ENCODE measurements at places on chromosomes 1 and 21.

- DNase-seq: peak; percentile 19
Observed at GRCh38 chr1:247332215-247332622, 552 bp upstream of the ZNF496 start.

- DNase-seq: peak; percentile 67
Observed at GRCh38 chr1:155062702-155063411, 683 bp upstream of the EFNA4 start.

DNA sequence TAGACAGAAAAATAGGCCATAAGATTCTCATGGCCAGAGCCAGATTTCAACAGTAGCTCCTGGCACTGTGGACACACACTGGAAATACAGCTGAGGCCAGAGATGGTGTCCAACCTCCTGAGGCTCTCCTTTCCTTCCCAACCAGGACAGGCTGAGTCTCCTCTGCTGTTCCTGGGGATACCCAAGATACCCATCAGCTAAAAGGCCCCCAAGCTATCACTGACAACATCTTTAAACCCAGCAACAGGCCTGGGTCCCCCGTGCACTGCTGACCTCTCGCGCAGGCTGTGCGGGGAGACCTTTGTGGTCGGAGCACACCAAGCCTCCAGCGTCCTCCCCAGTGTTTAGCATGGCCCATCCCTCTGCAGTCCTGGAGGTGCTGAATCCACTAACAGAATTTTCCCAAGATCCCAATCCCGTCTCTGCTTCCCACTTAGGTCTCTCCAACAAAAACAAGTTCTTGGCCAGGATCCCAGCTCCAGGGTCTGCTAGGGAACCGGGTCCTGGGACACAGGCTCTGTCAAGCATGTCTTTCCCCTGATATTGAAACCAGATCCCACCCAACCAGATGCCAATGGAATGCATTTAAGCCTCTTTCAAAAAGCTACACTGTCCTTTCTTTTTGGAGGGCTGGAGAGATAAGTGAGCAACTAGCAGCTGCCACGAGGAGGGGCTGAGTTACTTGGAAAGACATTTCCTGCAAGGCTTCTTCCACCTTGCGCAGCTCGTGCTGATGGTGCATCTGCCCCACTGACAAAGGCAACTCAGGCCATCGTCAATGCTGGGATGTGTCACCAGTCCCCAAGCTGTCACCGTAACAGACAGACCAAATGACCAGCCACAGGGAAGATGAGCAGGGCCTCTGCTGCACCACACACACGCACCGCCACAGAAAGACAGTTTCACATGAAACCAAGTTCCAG, 73.2 kb downstream of the BCAR3 start:
- no peak for DNase-seq

DNA sequence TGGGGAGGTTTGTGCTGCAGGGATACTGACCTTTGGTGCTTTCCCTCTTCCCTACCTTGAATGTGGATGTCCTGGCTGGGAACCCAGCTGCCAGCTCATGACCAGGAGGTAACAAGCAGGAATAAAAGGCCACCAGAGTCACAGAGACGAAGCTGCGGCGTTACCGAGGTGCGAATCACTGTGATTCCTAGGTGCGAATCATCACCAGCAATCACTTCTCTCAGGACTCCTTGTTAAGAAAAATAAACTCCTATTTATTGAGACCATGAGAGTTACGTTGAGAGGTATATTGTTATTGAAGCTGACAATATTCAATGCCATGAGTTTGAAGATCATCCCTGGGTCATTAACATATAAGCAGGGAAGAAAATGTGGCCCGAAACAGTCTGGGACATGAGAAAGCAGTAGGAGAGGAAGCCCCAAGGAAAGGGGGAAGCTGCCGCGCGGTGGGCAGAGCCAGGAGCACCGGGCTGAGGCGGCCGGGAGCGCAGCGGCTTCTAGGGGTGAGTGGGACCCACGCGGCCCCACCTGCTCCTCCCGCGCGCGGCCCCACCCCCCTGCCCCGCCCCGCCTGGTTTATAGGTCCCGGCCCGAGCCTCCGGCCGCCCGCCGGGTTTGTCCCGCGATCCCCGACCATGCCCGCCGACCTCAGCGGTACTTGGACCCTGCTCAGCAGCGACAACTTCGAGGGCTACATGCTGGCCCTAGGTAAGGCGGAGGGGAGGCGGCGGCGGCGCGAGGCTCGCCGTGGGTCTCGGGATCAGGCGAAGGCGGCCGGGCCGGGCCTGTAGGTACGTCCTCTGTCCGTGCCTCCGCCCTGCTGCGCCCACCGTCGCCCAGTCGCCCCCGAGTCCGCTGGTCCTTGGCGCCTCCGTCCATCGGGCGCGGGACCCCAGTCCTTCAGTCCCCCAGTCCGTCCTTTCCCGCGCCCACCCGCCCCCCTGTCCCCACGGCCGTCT, at the start of gene RBP7:
Gene RBP7 (plus strand): TSS at position 605 of the 959 bp plus-strand sequence. CDS start 31 bp downstream, at position 636.
- no peak for DNase-seq

DNA sequence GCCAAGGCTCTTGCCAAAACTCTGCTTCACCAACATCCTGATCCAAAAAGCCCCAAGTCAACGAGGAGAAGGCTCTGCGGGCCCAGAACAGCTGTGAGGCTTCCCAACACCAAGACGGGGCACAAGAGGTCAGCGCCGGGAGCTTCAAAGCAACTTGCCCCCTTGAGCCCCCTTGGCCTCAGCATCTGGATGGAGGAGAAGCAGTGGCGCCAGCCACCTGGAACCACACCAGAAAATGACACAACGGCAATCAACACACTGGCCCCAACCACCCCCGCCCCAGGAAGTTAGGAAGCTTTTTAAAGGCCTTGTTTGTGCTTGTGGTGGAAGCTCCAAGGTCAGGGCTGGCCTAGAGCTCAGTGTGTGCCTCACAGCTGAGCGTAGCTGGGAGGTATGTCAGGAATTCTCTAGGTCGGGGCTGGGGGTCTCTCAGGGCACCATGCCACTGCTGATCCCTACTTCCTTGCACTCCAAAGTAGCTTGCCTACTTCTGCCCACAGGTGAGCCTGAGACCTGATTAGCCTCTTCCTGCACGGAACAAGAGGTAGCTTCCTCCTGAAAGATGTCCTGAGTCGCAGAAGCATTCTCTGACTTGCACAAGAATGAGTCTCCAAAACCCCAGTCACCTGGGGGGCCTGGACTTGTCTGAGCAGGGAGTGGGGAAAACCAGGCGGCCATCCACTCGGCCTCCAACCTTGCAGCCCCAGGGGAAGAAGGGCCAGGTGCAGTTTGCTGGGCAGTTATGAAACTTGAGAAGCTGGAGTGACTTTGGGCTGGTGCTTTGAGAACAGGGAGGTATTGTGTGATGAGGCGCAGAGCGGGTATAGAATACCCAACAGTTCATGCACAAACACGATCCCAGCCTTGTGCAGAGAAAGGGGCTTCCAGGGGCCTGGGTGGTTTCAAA, 9.7 kb upstream of the SRP9 start:
- DNase-seq: no peak

- no peak for DNase-seq
Observed at GRCh38 chr1:28682840-28683239, 14.3 kb downstream of the GMEB1 start.

- DNase-seq: no peak
Observed at GRCh38 chr1:109235137-109235536, 14.2 kb upstream of the CELSR2 start.

DNA sequence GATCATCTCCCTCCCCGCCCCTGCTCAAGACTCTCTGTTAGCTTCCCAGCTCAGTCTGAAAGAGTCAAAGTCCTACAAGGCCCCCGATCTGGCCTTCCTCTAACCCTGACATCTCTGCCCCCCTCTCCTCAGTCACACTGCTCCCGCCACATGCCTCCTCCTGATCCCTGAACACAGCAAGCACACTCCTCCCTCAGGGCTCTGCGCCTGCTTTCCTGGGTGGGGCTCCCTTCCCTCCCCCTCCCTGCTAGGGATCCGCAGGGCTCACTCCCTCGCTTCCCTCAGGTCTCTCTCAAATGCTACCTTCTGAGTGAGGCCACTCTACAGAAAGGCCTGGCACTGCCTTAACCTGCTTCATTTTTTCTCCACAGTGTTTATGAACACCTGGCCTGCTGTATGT, 5.7 kb upstream of the GALE start:
- no peak for DNase-seq

DNA sequence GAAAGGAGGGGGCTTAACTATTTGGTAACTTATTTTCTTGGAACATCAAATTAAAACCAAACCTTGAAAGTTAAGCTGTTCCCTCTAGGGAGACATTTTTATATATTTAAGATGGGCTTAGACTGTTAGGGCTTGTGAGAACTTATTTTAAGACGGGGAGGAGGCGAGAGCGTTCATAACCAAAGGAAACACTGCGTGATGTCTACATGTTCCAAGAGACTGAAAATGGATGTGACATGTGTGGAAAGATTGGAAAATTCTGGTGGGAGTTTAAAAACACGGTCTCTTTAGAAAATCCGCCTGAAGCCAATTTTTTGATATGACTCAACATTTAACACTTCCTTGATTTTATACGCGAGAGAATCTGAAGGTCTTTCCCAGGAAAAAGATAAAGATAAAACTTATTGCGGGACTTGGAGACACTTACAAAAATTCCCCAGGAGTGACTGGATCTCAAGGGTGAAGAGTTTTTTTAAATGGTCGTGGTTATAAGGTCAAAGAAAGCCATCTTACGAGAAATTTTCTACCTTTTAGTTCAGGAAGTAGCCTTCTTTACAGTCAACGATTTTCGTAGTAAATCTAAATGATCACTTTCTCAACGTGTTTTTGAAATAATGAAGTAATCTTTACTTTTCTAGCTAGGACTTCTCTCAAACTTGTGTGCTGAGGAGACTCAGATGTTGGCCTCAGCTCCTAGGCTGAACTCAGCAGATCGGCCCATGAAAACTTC, 828 bp downstream of the PNRC2 start:
- DNase-seq: no peak

DNA sequence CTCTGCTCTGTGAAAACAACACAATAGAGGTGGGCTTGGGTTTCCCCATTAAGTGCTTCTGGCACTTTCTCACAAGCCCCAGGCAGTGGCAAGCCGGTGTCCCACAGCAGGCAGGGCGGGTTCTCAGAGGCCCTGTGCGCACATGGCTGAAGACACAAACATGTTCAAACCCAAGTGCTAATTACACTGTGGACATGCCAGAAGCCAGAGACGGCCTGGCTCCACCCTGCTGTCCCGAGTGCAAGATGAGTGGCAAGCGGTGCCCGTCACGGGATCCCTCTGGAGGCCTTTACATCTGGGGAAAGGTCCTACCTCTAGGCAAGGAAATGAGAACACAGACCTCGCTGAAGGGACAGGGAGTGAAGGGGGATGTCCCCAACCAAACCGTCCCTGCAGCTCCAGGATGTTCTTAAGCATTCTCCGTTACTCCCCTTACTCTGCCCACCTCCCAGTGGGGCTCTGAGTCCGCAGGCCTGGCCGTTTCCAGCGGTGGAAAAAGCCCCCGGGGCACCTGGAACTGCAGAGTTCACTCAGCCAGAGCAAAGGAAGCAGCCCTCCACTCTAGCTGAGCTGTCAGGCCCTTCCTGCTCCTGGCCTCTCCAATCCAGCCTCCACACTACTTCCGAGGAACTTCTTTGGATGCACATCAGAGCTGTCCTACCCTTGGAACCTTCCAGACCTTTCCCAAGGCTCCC, 57.4 kb downstream of the SLC66A1 start:
- no peak for DNase-seq

DNA sequence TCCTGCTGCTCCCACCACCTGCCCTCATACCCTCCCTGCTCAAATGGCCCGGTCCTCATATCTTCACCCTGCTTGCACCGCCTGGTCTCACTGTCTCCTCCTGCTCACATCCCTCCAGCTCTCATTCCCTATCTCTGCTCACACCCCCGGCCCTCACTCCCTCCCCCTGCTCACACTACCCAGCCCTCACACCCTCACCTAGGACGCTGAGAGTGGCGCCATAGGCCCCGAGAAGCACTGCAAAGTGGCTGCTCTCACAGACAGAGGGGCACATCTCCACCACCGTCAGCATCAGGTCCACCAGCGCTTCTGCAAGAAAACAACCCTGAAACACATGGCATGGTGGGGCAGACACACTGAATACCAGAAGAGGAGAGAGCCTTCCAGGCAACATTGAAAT, 38.6 kb downstream of the MRAP start:
- DNase-seq: no peak

DNA sequence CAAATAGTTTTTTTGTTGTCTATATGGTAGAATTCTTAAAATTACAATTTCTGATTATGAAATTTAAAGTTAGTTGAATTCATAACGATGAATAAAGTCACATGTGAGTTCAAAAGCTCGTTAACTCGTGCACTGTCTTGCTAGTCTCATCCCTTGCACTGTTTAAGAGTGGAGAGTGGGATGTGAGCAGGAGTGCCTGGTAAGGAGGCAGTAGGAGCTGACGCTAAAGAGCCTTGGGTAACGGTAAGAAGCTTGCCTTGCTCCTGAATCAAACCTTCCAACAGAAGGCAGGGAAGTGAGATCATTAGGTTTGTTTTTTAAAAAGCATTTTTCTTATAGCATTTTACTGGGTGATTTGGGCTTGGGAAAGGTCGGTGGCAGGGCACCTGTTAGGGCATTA, 2.3 kb upstream of the FASLG start:
- no peak for DNase-seq

GRCh38 chr1:94746635-94747525, 73.3 kb upstream of the SLC44A3 start:
- no peak for DNase-seq

- no peak for DNase-seq
Observed at GRCh38 chr1:86169625-86170024, 13.1 kb upstream of the COL24A1 start.

DNA sequence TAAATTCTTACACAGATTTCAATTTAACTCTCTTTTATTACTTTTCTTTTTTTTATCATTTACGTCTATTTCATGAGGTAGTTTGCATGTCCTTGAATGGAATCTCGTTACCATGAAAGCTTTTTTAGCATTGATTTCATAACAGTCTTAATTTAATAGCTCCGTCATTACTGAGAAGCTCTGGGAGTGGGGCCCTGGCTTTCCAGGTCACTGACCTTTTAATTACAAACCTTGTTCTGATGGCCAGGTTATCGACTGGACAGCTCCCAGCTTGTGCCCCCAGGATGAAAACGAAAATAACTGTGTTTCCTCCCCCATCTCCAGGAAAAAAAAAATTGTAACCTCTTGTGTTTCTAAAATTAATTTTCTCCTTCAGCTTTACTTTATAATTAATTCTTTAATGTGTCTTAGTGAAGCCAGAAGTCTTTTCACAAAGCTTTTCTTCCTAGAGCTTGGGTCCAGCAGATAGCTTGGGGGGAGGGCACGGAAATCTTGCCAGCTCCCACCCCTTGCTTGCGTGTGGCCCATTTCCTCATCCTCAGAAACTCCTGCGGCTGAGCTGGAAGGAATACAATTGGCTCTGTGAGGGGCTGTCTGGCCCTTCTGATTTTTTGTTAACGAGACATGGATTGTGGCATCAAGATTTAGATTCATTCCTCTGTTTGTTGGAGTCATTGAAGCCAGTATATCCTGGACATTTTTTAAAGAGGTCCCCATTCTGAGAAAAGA, 65.7 kb downstream of the PEX14 start:
- DNase-seq: peak; percentile 56

DNA sequence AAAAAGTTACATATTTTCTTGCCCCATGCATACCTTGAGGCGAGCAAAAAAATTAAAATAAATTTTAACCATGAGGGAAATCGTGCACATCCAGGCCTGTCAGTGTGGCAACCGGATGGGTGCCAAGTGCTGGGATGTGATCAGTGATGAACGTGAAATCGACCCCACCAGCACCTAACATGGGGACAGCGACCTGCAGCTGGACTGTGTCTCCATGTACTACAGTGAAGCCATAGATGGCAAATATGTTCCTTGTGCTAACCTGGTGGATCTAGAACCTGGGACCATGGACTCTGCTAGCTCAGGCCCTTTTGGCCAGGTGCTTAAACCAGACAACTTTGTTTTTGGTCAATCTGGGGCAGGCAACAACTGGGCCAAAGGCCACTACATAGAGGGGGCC, 67.4 kb upstream of the PODN start:
- no peak for DNase-seq
